ENCODE measurements at places on chromosomes 3 and 15.

DNA sequence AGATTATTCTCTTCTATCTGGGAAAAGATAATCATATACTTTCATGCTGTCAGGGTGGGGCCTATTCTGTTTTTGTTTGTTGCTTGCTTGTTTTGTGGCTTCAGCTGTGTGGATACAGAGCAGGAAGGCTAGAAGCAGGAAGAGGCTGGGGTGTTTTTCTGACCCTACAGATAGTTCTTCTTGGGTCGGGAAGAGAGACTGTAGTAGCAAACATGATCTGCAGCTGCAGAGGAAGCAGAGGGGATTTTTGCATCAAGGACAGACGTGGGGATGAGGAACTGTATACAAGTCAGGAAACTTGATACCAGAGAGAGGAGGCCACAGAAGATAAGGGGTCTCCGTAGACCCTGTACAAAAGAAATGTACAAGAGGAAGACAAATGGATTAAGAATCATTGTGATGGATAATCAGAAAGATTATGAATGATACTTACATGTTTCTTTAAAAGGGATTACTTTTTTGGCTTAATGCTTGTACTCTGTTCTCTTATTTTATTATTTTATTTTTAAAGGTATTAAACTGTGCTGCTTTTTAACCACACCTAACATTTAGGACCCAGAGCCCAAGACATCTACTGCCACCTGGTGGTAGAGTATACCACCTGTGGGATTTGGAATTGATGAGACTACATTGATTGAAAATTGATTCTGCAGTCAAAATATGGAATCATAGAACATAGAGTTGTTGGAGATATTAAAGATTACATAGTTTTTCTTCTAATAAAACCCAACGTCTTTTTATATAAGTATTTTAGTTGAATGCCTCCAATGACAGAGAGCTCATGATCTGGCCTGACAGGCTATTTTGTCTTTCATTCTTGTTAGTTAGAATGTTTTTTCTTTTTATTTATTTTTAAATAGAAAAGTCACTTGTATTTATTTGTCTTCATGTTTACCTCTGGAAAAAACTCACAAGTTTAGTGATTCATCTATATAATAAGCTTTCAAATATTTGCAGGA, 87.3 kb upstream of the ROPN1 start:
- H3K36me3 ChIP-seq, result no peaks in the 10 kb centered on the region
- H3K4me3 ChIP-seq, result no peak overlapping the region
- H3K27me3 ChIP-seq, result peaks cover 17% of the 10 kb centered on the region

- peaks cover 31% of the 10 kb centered on the region for H3K27me3 ChIP-seq
- H3K27ac ChIP-seq, result no peak overlapping the region
- H3K4me3 ChIP-seq, result no peak overlapping the region
- H3K36me3 ChIP-seq, result no peaks in the 10 kb centered on the region
Observed at GRCh38 chr3:127423856-127424765, 136.3 kb upstream of the PRR20G start.

- no peaks in the 10 kb centered on the region for H3K27me3 ChIP-seq
- H3K4me3 ChIP-seq, result no peak overlapping the region
- H3K4me1 ChIP-seq, result no peaks in the 10 kb centered on the region
- no peak for DNase-seq
- H3K36me3 ChIP-seq, result peaks cover 7% of the 10 kb centered on the region
- no peak overlapping the region for H3K27ac ChIP-seq
Observed at GRCh38 chr3:129087138-129087702, 26.6 kb downstream of the GP9 start.

GRCh38 chr3:189914799-189915198, 205.9 kb downstream of the P3H2 start:
- no peaks in the 10 kb centered on the region for H3K27me3 ChIP-seq
- H3K36me3 ChIP-seq, result no peaks in the 10 kb centered on the region
- no peak overlapping the region for H3K27ac ChIP-seq
- no peaks in the 10 kb centered on the region for H3K4me1 ChIP-seq
- no peak overlapping the region for H3K4me3 ChIP-seq

DNA sequence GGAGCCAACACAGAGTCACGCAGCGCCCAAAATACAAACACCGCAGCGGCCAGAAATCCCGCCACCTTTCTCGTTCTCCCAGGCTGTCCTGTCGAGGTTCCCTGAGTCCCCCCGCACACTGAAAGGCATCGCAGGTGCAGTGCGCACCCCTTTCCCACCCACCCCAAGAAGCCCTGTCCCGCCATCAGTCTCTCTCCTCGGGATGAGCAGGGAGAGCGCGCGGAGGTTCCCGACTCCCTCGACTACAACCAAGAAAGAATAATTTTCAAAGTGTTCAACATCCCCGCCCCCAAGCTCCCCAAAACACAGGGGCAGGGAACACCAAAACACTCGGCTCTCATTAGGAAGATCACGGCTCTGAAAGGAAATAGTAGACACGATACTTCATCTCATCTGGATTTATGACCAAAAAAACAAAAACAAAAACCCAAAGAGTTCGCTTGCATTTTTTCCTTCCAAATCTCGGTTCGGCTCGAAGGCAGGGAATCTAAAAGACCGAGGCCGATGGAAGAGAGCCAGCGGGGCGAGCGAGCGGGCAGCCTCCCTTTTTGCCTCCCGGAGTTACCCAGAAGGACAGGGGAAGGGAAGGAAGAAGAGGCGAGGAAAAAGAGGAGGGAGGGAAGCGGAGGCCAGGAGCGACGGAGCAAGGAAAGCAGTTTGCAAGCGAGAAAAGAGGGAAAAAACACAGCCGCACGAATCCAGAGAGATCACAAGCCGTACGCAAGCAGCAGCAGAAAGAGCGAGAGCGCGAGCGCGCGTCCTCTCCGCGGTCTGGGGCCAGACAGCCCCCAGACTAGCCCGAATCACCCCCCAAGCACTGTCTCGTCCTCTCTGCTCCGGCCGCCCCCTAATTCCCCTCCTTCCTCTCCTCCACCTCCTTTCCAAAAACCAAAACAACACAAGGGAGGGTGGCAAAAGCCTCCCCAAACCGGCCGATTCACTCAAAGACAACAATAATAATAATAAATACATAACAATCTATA, 808 bp downstream of the BCL6 start:
- peak overlapping the region; percentile 98 for H3K4me3 ChIP-seq
- peak; percentile 47 for DNase-seq
- H3K4me1 ChIP-seq, result peaks cover 77% of the 10 kb centered on the region
